HCEC 1CT (cell line): ENCODE measurements at places on chromosomes 3 and 15.

GRCh38 chr3:152550284-152550683 is 281.6 kb downstream of the MBNL1 start:
- no peak for DNase-seq

DNA sequence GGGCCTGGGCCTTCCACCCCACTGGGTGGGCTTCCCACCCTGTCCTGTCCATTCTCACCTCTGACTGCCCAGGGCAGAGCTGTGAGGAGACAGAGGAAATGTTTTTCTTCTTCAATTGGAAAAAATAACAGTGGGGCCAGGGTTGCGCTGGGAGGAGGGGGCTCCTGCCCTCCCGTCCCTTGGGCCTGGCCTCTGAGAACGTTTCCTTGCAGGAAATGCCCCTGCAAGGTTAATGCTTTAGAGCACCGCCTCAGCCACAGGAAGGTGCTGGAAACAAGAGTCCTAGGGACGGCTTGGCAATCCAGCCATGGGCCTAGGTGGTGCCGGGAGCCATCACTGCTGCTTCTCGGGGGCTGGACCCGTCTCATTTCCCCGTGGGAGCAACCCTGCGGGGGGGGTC is 3.8 kb upstream of the PLXND1 start:
- DNase-seq = no peak

- DNase-seq = no peak
Observed at GRCh38 chr3:184919651-184920050, 107.7 kb downstream of the VPS8 start.

- DNase-seq = no peak
Observed at GRCh38 chr3:195543500-195544229, 540 bp upstream of the PPP1R2 start.

DNA sequence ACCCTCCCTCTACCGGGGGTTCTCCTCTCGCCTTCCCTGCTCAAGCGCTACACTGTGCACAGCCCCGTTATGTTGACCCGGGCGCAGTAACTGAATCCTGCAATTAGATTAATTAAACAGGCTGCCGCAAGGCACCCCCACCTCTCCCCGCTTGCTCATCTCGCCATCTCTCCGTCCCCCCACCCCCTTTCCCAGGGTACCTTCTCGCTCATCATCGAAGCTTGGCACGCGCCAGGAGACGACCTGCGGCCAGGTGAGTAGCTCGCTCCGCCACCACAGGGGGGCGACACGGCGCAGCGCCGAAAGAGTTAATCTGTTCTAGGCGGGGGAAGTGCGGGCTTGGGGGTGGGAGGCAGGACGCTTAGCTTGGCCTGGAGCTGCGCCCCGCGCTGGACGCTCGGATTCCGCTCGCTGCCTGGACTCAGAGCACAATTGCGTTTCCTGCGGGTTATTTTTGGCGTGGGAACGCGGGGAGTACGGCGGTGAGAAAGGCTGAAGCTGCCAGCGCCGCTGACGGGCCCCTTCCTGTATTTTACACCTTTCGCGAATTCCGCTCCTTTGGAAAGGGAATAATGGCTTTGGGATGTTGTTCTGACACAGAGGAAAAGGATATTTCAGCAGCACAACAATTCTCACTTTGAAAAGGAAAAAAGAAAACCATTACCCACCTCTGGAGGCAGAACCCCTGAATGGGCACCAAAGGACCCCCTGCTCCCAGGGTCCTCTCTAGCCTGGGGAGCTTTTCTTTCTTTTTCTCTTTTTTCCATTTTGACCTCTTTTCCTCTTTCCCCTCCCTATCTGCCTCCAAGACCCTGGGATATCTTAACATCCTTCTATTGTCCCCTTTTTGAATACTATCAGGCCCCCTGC is 1.5 kb downstream of the DLL4 start:
- peak; percentile 37 for DNase-seq
